ENCODE measurements at places on chromosomes 5 and 9. TPM values are rescaled to one million over a fixed set of nuclear protein-coding genes. Genes with fewer than 3 reads are reported as not detected.
A peak's percentile ranks its signal among the peaks of the same experiment; 100 is the strongest.

DNA sequence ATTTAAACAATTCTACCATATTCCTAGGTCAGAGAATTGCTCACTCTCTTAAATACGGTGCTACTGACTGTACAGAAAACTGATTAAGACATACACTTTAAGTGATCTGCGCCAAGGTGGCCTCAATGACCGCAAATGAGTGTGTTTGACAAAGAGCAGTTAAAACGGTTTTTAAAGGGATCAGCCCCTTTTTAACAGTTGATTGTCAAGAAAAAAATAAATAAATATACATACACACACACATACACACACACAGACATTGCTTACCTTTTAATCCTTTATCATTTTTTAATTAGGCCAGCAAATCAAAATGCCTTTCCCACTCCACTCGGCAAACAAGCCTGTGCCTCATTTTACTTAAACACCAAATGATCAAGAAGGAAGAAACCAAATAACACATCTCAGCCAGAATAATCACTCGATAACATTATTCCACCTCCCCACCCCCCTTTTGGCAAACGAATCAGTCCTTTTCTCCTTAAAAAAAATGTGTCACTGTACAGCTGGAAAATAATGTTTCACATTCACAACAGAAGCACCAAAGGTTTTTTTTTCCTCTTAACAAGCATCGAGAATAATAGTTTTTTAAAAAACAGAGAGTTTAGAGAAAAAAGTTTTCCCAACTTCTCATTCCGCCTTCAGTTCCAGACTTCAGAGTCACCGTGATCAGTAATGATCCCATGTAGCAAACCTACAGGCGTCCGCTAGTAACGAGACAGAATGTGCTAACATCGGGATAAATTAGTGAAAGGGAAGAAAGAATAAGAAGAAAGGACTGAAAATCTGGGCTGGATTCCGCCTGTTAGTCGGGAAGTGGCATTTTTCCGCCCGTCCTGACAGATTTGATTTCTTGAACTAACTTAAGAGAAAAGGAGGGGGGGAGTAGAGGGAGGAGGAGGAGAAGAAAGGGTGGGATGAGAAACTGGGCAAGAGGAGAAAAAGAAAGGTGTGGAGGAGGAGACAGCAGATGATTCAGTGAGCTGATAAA is at the start of gene ZNF608:
Gene ZNF608, minus strand, starts transcription at position 712 of the 988 bp plus-strand sequence. CDS start 1,650 bp downstream, outside the sequence.
- peak; percentile 56 for DNase-seq

DNA sequence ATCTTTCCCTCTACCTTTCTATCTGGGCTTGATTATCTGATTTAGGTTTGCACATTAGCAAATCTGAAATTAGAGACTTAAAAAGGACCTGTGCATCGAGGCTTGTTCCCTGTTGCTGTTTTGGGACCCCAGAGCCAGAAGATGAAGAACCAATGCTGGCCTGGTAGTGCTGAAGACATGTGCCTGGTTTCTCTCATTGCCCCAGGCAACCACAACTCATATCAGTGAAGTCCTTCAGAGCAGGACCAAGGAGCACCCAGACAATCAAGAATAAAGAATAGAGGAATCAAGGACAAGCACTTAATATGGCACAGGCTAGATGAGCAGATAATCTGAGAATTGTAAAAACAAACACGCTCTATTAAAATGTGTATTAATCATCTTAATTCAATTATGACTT is 362.7 kb downstream of the DMRTA1 start:
- no peak for DNase-seq

DNA sequence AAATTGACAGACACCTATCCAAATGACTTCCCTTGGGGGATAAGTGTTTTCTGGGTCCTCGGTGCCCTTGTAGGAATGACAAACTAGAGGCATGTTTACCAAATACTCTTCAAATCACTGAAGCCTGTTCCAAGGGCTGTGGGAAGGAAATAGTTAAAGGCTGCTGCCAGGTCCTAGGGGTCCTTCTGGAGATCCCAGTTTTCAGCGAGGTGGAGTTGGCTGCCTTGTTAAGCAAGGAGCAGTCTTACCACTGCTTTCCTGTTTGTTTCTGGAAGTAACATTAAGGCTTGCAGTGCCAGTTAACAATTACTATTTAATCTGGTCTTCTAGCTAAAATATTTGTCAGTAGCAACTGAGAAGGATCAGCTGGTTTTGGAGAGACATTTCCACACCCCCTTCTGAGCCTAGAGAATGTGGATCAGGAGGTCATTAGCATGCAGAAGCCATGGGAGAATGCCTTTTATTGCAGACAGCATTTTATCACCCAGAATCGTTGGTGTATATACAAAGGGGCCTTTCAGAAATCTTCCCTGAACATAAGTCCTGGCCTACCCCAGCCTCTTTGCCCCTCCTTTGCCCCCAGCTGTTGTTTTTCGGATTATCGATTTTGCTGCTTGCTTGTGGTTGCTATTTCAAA is 238.8 kb downstream of the DMAC1 start:
- DNase-seq = no peak

DNA sequence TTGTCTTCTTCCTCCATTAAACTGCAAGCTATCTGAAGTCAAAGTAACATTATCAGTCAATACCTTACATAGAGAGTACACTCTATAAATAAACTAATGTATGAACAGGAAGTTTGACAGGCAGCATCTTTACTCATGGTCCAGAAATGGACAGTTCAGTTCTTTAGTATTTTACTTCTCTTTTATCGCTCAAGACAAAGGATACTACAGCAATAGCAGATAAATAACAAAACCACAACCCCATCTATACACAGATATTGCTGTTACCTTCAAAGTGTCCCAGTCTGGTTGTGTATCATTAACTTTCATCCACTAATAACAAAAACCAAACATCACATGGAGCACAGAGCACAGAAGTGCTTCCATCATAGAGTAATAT is 46.4 kb downstream of the SEMA5A start:
- DNase-seq = no peak

DNA sequence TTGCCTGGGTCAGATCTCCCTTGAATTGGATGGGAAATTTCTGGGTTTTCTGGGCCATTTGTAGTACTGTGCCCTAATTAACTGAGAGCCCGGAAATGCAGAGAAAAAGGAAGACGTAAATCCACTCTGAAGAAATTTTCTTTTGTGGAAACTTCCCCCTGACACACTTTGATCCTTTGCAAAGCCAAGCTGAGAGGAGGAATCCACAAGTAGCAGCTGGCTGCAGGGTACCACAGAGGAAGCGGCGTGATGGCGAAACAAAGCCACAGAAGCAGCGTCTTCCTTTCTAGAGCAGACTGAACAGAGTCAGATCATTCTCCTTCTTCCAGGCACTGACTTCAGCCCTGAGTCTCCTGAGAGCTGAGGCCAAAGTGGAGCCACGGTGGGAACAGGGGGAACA is 47.1 kb upstream of the ZNF354A start:
- no peak for DNase-seq

GRCh38 chr5:150209099-150209635 is 19.3 kb downstream of the SLC6A7 start:
- peak; percentile 16 for DNase-seq

- no peak for DNase-seq
These were observed 624.0 kb upstream of the KLF4 start for GRCh38 chr9:108113596-108113995.

DNA sequence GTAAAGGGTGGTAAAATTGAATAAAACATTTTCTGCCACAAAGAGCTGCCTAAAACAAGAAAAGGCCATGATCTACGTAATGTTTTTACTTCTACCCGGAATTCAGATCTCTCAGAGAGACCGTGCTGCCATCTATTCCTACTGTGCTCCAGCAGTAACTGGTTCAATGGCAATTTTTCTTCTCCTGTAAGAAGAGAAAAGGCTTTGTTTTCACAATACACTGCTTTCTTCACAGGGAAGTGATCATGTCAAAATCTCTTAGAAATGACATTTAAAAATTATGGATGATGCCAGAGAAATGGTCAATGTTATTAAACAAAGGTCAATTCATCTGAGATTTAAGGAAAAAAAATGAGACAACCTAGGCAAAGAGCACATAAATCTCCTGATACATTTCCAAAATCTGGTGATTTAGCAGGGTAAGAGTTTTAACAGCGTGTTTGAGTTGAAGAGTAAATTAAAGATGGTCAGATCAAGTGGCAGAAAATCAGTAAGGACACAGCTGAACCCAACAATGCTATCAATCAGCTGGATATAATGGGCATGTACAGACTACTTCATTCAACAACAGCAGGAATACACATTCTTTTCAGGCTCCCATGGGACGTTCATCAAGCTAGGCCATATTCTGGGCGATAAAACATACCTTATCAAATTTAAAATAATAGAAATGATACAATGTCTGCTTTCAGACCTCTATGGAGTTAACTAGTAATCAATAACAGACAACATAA is 523.1 kb downstream of the CHSY3 start:
- DNase-seq = no peak

DNA sequence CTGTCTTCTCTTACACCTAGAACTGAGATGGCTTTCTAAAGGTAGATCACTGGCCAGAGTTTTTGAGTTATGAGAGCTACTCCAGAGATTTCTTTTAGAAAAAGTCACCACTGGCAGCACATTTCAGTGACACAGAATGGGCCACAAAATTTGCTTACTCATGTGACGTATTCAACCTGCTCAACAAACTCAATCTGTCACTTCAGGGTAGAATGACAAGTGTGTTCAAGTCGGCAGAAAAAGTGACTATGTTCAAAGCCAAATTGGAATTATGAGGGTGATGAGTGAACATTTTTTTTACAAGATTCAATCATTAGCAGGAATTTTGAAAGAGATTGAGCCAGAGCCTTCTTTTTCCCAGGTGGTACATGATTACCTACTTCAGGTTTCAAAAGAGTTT is 46.5 kb downstream of the TAF11L14 start:
- no peak for DNase-seq

DNA sequence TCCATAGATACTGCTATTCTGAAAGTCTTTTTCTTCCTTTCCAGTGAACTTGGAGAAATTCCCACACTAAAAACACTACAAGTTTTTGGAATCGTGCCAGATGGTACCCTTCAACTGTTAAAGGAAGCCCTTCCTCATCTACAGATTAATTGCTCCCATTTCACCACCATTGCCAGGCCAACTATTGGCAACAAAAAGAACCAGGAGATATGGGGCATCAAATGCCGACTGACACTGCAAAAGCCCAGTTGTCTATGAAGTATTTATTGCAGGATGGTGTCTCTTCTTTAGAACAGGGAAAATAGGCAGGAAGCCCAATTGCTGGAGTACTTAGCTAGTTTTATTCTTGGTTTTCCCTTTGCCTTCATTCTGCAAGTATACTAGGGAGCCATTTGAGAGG is 29.9 kb downstream of the SKP2 start:
- DNase-seq = no peak

DNA sequence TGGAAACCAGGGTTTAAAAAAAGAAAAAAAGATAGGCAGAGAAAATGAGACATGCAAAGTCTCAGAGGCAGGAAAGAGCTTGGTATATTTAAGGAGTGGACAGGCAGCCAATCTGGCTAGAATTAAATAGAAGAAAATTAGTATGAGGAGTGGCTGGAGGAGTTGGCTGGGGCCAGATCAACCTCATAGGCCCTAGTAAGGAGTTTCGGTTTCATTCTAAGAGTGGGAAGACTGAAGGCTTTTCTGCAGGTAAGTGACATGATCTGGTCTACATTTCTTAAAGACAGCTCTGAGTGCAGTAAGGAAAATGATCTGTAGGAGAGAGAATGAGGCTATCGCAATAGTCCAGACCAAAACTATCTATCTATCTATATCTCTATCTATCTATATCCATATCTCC is 27.5 kb downstream of the ADRB2 start:
- DNase-seq = no peak

DNA sequence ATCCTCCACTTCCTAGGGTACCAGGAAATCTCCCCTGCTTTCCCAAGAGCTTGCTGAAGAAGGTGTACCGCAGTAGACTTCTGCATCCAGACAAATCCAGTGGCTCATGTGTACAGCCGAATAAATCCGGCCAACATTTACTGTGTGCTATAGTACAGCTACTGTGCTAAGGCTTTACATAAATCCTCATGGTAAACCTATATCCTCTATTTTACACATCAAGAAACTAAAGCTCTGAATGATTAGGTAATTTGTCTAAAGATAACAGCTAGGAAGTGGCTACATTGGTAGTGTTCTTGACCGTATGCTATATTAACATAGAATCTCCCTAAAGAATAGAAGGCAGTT is 511 bp upstream of the WDR41 start:
- no peak for DNase-seq

DNA sequence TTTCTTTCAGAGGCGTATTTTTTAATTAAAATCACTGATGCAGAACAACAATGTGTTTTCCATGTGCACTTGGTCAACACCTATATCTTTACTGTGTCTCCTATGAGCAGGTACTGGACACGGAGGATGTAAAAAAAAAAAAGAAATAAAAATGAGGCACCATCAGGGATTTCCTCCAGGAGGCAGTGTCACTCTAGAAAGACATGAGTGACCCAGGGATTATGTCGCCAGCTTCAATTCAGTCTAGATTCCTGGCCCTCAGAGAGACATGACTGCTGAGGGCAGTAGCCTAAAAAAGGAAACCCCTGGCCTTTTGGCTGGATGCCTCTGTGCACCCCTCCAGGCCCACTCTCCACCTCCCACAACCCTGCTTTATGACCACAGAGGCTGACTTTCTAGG is 18.3 kb upstream of the IL33 start:
- no peak for DNase-seq

DNA sequence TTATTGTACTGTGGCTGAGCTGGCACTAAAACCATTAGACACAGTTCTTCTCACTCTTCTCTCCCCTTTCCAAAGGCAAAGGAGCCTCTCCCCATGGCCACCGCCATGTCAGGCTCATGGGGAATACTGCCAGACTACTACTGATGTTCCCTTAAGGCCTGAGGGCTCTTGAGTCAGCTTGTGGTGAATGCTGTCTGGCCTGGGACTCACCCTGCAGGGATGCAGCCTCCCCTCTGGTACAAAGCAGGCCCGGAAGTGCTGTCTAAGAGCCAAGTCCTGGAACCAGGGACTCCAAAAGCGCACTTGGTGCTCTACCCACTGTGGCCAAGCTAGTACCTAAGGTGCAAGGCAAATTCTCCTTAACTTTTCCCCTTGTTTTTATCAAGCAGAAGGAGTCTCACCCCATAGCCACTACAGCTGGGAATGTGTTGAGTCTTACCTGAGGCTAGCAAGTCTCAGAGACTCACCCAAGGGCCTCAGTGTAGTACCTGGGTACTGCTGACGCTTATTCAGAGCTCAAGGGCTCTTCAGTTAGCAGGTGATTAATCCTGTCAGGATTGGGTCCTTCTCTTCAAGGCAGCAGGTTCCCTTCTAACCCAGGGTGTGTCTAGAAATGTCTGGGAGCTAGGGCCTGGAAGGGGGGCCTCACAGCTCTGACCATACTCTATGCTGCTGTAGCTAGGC is 33.2 kb upstream of the C5orf46 start:
- no peak for DNase-seq

- DNase-seq = no peak
These were observed at the start of gene CSF1R for GRCh38 chr5:150085950-150086715. Gene CSF1R (minus strand): TSS chr5:150086554. CDS start chr5:150086427, 127 bp downstream.

The SLC45A2 gene
- total RNA-seq = not detected

The CETN3 gene
- total RNA-seq = 7.8 TPM

The LURAP1L gene
- 12.5 TPM for total RNA-seq

The ACTBL2 gene
- not detected for total RNA-seq

The CSNK1G3 gene
- total RNA-seq = 48.1 TPM

The IFNA5 gene
- 0.90 TPM for total RNA-seq

The CEP120 gene
- 15.9 TPM for total RNA-seq

The CTXN3 gene
- not detected for total RNA-seq
